GM23248 (cell line): ENCODE measurements at places on chromosomes 11 and 22. TPM values are rescaled to one million over a fixed set of nuclear protein-coding genes. Genes with fewer than 3 reads are reported as not detected.

Gene CABP4
- not detected in 2 replicates for polyA plus RNA-seq

Gene SYNGR1
- polyA plus RNA-seq = 20.3 and 23.2 TPM in 2 replicates

Gene SSH3
- polyA plus RNA-seq = 25.2 and 26.4 TPM in 2 replicates

Gene PIWIL4
- polyA plus RNA-seq = 1.1 and 1.4 TPM in 2 replicates

Gene DRG1
- 79.7 and 81.4 TPM in 2 replicates for polyA plus RNA-seq

Gene FAM227A
- 0.65 and 0.93 TPM in 2 replicates for polyA plus RNA-seq

Gene MGAT3
- polyA plus RNA-seq = not detected in 2 replicates

Gene SLN
- polyA plus RNA-seq = not detected in 2 replicates

Gene VSIG10L2
- not detected in 2 replicates for polyA plus RNA-seq

Gene SERPING1
- 319 and 327 TPM in 2 replicates for polyA plus RNA-seq

Gene TMPRSS13
- not detected in 2 replicates for polyA plus RNA-seq

GRCh38 chr11:47105541-47105940, 71.1 kb downstream of the ARFGAP2 start:
- no peak for DNase-seq

- DNase-seq = no peak
These were observed 288.0 kb downstream of the SBF2 start for GRCh38 chr11:10005955-10006525.

GRCh38 chr11:45995342-45995734, 72.9 kb downstream of the LARGE2 start:
- no peak for DNase-seq

DNA sequence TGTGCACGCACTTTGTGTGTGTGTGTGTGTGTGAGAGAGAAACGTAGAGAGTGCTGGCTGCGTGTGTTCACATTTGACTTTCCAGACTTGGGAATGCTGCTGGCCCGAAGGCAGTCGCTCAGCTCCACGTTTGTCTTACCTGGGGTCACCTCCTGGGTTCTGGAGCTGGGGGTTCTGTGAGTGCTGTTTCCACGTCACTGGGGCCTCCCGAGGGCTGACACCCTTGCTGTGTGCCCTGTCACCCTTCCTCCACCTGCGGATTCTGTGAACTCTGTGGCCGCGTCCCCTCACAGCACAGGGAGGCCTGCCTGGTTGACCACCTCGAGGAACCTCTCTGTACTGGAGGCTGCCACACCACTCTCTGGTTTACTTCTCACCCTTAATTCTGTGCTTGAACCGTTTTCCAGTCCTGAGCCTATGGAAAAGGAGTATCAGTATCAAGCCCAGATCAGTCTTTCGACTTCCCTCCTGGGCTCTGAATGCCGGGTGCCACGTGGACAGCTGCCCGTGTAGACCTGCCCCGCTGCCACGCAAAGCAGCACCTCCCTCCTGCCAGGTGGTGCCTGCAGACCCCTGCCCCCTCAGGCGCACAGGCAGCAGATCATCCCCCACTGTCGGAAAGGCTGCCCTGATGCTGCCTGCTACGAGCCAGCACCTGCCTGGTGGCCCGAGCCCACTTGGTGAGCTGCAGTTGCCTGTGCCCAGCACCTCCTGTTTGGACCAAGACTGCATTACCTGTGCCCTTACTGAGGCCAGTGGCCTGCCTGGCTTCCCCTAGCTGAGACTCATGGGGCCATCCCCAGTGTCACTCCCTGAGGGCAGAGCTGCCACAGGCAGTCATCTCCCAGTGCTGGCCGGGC, 233.3 kb downstream of the TBC1D22A start:
- no peak for DNase-seq

DNA sequence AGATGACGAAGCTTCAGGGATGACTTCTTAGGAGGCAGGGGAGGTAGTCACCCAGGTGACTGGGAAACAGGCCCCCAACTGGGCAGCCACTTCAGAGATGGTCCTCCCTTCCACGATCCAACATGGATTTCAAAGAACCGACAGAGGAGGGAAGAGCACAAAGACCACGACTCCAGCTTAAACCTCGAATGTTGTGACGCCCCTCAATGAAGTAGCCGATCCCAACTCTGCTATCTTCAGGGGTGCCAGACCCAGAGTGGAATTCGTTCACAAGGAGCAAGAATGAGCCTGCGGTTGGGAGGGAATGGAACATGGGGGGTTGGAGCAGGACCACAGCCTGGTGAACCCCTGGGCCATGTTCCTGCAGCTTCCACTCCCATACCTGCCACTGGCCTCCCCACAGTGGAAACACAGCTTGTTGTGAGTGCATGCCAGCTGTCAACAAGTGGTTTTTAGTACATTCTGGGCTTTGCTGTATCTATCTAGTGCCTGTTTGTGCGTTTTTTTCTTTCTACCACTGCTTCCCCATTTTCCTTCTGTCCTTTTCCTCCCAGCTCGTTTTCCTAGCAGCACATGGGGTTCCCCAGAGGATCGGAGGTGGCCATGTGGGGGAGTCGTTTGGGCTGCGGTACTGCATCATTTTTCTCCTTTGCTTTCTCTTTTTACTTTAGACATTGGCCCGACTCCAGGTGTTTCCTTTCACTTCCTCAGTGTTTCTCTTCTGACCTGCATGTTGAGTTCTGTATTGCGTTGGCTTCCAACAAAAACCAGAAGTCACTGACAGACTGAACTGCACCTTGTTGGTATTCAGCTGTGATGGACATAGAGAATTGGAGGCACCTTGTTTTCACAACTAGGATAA, 65.8 kb downstream of the MORC2 start:
- DNase-seq = no peak

DNA sequence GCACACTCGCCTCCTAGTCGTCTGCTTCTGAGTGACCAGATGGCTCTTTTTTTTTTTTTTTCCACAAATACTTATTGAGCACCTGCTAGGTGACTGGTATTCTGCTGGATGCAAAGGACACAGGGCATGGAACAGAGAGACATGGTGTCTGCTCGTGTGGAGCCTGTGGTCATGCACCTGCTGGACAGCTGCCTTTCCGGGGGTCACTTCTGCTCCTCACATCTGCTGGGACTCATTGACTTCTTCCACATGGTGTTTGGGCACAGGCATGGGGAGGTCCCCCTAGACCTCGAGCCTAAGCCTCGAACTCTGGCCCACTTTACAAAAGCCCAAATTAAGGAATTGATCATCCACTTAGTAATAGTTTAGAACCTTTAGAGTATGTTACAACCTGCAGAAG, 39.5 kb upstream of the EMID1 start:
- DNase-seq = no peak

GRCh38 chr11:114447892-114448291, 8.6 kb downstream of the REXO2 start:
- peak; percentile 46 for DNase-seq

- no peak for DNase-seq
These were observed 24.3 kb upstream of the VWA5A start for GRCh38 chr11:124090996-124091395.

- DNase-seq = peak; percentile 28
These were observed 9.4 kb downstream of the LRRC75B start for GRCh38 chr22:24583221-24584165.

GRCh38 chr22:17712441-17712840, 61.8 kb downstream of the BID start:
- DNase-seq = peak; percentile 61

DNA sequence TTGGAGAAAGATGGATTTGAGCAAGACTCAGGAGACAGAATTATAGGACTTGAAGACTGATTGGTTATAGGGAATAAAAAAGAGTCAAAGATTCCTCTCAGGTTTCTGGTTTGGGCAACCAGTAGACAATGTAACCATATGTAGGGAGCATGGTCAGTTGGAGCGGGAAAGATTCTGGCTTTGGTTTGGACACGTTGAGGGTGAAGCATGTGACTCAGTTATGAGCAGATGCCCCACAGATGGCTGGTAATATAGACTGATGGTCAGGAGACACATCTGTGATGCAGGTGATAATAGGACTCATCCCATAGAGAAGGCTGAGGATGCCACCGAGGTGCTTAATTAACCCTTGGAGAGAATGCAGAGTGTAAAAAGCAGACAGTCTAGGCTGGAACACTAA, 132.1 kb downstream of the CD44 start:
- no peak for DNase-seq

DNA sequence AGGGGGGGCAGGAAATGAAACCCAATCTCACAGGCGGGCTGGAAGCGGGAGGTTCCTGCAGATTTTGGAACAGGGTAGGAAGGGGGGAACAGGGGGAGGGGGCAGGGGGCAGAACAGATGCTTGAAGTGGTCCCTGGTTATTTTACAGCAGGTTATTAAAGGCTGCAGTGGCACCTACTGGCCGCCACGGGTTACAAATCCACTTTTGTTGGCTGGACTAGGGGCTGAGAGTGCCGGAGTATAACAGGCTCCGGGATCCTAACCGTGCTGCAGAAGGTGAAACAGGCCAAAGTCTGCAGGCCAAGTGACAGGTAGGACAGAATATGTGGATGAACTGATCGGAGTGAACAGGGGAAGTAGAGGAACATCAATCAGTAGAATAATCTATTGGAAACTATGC, 2.5 kb downstream of the ROBO3 start:
- peak; percentile 60 for DNase-seq

GRCh38 chr11:119774172-119774763, 45.3 kb upstream of the NECTIN1 start:
- peak; percentile 54 for DNase-seq

- DNase-seq = no peak
These were observed 533.1 kb upstream of the TENM4 start for GRCh38 chr11:79973721-79974617.

DNA sequence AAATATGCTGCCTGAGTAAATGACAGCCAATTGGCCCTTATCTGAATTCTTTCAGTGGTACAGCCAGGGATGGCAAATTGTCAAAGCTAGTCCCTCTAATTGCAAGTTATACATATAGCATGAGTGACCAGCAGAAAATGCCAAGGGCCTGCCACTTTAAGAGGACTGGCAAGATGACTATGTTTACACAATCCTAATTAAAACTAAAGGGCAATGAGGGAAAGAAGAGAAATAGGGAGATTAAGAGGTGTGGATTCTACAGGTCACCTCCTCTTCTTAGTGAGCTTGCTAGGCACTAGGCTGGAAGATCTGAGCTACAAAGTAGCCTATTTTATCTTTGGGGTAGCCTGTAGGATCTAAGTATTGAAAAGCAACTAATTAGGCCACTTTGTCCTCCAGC, 13.5 kb downstream of the NUMA1 start:
- DNase-seq = peak; percentile 25

- peak; percentile 96 for DNase-seq
These were observed 2.5 kb downstream of the CDC42EP2 start for GRCh38 chr11:65317025-65317786.

DNA sequence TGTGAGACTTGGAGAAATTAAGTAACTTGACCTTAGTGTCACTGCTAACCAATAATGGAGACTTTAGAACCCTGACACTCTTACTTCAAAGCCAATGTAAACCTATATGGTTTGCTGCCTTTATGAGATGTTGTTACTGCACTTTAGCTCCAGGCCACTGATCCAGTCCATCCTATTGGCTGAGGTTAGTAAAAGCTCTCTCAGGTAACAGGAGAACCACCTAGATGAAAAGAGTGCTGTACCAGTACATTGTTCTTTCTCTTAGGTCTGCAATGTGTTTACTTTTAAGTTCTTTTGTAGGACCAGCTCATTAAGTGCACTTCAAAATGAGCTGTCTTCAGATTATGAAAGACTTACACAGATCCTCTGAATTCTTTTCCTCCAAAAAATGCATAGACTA, 994.0 kb upstream of the FAT3 start:
- no peak for DNase-seq

DNA sequence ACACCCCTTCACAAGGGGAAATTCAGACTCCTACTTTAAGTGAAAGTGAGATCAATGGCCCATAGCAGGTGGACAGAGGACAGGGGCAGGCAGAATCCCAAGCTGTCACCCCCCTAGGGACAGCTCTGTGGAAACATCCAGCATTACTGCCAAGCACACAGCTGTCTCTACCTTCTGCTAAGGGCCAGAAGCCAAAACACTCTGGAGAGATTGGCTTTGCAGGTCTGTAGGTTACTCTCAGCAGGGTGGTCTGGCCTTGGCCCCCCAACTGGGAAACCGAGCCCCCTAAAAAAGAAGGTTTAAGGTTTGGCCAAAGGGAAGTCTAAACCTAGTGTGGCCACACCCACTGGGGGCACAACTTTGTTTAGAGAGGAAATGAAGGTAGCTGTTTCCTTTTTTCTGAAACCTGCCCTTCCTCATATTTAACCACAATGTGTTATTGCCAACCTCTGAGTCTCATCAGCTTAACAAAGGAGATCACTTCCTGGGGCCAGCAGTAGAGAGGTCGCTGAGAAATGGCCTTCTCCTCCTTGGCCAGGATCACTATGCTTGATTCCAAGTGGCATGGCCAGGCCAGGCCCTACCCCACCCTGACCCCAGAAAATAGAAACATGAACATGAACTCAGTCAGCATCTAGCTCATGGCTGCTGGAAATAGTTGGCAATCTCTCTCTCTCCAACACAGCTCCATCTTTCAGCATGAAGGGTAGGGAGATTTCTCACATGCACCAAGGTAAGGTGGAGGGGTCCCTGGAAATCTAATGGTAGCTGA, 25.9 kb upstream of the SCARF2 start:
- no peak for DNase-seq

DNA sequence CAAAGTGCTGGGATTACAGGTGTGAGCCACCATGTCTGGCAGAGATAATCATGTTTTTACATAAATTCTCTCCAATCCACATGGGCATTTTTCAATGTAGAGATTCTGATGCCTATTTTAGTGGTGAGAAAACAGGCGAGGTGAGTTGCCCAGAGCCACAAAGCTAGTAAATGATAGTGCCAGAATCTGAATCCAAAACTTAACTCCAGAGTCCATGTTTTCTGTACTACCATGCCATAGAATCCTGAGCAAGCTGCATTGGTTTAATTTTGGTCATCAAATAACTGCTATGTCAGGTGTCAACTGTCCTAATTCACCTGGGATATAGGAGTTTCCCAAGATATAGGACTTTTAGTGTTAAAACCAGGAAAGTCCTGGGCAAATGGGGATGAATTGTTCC, 13.6 kb downstream of the NEFH start:
- no peak for DNase-seq

DNA sequence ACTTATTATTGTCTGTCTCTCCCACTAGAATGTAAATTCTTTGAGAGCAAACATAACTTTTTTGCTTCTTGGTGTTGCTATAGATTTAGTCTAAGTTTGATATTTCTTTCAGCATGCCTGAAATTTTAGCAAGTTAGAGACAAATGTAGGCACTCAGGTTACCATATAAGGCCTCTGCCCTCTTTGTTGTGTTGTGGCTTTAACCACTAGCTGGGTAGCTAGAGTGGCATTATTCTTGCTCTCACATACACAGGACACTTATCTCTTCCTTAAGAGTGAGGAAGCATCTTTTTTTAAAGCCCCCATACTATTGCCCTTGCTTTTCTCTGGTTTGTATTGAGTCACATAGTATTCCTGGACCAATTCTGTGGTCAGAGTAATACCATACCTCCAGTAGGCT, 11.2 kb downstream of the ZBED5 start:
- no peak for DNase-seq

DNA sequence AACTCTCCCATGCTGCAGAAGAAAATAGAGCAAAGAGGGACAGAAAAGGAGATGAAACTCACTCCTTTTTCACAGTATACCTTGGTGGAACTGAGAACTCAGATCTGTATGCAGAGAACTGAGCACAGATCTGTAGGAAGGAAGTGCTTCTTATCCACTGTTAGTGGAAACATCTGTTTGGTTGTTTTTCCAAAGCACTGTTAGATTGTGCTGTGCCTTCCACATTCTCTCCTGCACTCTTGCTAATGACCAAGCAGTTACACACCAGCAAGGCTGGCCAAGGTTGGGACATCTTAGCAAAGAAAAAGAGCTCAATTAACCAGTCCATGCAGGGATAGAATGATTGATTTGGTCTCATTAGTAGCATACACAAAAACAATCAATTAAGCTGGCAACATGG, 20.1 kb upstream of the SIK2 start:
- DNase-seq = peak; percentile 32
